ENCODE measurements at places on chromosomes 4 and X.

- DNase-seq = no peak
These were observed 253.2 kb upstream of the RASGEF1B start for GRCh38 chr4:81724925-81725329.

DNA sequence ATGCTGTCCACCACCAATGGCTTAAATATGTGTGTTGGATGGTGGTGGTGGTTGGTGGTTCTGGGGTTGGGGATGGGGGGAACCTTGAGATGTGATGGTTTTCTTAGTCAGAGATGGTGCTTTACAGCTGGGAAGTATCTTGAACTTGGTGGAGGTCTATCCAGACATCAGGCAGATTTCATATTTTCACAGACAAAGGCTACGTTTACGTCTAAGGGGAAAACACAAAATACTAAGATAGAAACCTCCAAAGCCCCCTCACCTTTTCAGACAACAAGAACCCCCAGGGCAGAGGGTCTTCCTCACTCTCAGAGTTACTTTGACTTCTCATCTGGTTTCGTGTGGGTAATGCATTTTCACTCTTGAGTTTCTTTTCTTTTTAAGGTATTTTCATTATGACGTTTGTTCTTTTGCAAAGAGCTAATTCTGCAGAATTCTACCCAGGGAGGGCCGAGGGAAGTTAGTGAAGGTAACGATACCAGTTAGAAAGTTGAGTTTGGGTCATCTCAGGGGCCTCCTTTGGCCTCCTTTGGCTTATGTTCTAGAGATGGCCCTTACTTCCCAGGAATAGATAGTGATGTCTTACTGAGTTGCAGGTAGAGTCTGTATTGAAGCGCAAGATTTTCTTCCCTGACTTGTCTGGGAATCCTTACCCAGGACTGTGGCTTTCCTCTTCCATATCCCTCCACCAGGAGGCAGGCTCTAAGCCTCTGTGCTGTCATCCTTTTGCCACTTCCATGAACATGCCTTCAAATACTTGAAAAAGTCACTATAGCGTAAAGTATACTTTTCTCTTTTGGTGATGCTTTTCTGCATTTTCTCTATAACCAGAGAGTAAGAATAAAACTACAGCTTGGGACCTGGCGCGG is 31.9 kb downstream of the RHOH start:
- DNase-seq = no peak

DNA sequence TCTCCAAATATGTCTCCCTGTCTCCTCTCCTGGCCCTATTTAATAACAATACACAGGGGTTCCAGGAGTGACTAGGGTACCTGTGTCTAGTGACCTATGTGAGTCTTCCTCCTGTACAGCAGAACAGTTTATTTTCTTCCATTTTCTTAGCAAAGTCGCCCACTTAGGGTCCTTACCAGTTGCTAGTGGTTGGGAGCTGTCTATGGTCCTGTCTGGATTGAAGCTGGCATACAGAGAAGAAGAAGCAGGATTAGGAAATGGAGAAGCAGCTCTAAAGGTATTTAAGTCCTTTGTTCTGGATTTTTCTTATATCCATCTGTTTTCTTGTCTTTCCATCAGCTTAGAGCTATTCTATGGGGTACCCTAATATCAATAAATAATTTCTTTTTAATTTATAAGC is 587.1 kb upstream of the CPEB2 start:
- DNase-seq = no peak

GRCh38 chrX:8044947-8045346 is 117.7 kb upstream of the PNPLA4 start:
- no peak for DNase-seq

DNA sequence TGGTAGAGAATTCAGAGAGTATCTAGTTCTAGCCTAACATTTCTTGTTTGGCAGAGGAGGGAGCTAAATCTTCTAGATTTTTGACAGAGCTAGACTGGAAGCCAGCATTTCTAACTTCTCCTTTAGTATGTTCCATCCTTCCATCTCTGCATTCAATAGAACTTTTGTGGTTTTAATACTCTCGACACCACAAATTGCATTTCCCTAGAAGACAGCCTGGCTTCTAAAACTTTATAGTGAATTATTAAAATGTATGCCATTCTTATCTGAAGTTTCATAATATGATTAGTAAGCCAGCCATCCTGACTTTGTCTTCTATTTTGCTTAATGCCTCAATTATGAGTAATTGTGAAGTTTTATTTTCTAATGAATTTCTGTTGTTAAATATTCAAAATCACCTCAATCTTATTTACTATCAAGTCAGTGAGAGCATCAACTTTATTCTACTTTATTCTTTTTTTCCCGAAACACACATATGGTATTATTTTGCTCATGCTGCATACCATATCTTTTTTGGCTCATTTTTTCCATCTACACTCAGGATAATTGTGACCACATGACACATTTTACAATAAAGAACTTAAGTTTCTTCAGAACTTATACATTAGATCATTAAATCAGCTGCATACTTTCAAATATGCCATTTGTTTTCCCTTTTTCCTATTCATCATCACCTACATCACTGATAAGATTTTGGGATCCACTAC is 30.2 kb downstream of the EDNRA start:
- no peak for DNase-seq

GRCh38 chrX:45862801-45863200 is 662.1 kb upstream of the DIPK2B start:
- DNase-seq = no peak

- no peak for DNase-seq
These were observed 562.2 kb downstream of the ZIC3 start for GRCh38 chrX:138128027-138128671.

DNA sequence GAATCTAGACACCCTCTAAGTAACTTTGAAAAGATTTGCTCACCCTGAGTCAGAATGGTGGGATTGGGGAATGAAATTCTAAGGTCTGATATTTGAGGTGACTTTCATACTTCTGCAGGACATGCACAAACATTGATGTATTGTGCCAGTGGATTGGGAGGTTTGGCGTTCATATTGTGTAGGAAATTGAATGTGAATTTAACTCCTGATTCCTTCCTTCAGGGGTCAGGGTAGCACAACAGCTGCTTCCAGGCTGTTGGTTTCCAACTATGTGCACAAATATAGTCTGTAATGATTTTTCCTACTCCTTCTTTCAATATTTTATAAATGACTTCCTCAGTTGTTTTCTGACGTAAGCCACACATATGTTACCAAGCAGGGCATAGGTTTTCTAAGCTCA is 3.1 kb downstream of the IL1RAPL1 start:
- DNase-seq = no peak

DNA sequence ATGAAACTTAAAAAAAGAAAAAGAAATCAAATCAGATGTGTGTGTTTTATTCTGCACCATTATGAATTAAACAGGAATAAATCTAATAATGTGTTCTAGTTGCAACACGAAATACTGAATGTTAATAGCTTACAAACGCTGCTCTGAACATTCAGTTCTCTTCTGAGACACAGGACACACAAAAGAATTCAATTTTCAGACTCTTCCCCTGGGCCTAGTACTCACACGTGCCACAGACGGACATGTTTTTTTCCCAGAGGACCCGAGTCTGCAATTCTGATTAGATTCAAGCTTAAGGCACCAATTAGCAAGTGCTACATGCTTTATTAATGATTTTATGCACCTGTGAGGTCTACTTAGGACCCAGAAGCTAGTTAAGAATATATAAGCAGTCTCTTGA is 20.5 kb downstream of the C4orf54 start:
- no peak for DNase-seq

DNA sequence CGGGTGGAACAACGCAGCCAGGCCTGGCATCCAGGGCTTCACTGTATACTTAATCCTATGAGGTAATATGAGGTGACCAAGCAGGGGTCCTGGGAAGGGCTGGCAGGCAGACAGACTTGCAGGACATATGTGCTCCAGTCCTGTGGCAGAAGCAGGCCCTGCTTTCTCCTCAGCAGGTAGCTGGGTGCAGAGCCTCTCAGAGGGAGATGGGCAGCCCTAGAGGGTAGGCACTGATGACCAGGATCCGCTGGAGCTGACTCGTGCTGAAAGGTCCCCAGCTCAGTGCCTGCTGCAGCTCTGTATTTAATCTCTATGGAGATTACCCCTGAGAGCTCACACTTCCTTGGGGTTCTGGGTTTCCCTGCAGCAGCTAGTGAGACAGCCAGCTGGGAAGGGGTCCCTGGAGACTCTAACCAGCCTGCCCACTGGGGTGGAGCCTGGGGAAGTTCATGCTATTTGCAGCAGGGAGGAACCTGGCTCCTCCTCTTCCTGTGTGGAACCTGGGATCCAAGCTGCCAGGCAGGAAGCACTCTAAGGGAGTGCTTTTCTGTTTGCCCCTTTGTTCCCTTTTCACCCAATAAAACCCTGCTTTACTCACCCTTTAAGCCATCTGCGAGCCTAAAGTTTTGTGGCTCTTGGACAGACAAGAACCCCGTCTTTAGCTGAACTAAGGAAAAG is 339.2 kb downstream of the DCAF12L2 start:
- DNase-seq = no peak

DNA sequence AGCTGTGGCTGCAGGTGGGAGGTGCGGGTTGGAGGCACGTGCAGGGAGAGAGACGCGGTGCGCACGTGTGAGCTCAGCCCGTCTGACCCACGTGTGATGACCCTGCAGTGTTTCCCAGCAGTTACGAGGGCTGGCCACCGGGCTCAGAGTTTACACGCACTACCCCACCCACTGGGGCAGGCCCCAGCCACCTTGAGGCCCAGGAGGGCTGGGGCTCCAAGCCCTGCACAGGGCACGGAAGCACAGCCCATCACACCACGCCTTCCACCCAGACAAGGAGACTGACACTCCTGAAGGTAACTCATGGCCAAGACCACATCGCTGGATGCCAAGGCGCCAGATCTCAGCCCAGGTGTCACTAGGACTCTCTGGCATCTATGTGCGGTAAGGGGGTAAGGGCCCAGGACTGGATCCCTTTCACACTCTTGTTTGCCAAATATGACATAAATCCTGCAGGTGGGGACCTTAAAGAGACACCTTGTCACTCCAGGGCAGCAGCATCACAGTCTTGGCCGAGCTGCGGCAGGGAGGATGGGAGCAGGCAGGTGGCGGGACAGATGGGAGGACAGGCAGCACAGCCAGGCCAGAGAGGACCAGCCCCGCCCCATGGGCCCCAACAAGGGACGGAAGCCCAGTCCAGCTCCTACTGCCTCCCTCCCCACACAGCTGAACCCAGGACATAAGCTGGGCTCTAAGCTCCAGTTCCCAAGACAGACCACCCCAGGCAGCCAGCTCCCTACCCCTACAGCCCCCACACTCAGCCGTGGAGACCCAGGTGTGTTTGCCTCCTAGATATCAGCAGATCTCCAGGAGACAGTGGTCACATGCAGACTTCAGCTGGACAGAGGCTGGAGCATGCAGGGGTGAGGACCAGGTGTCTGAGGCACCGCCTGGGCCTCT is 56.8 kb downstream of the ZFYVE28 start:
- no peak for DNase-seq

GRCh38 chr4:166777760-166778159 is 456.5 kb downstream of the SPOCK3 start:
- no peak for DNase-seq

DNA sequence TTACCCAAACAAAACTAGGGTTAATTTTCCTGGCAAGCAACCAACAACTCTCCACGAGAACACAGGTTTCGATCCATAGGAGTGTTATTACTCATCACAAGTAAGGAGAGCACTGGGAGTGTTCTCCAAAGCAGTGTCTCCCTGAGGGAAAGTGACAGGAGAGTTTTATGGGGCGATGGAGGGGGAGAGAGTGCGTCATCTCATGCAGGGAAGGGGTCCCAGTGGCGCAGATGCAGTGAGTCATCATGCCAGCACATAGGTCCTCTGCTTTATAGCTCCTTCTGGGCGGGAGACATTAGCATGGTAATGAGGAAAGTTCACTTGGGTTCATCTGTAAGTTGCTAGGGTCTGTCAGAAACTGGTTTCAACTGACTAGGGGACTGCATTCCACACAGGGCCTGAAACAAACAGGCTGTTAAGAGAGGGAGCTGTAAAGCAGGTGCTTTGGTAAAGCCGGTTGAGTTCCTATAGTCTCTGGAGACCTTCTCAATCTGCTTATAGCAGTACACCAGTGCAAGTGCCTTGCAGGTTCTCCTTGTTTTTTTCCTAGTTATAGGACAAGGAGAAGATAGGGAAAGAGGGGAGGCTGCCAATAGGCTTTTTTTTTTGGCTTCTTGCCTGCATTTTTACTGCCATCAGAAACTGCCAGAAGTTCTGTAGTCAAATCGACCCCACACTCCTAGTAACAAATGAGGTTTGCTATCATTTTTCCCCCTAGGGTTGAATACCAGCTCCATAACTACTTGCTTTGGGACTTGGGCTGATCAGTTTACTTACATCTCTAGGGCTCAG is 12.8 kb upstream of the BOD1L1 start:
- peak; percentile 83 for DNase-seq

GRCh38 chrX:45434231-45434630 is 233.6 kb upstream of the DIPK2B start:
- DNase-seq = peak; percentile 95

- DNase-seq = no peak
These were observed 1.3 kb downstream of the NAF1 start for GRCh38 chr4:163165217-163166017.

DNA sequence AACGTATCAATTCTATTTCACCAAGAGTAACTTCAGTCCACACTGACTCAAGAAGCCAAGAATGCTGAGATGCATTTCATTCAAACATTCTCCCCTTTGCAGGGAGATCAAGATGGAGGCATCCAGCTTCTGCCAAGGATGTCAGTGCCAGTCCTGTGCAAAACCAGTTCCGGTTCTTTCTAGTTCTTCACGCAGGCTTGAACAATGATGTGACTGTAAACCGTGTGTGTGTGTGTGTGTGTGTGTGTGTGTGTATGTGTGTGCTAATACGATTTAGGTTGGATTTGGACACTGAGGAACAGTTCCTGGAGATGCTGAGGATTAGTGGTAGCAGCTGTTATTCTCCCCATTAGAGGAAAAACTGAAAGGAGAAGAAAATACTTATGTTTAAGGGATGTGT is at the start of gene REELD1:
Gene REELD1, plus strand, starts transcription at position 301 of the 400 bp plus-strand sequence. CDS start 2,415 bp downstream, outside the sequence.
- DNase-seq = no peak

- no peak for DNase-seq
These were observed 22.8 kb downstream of the IL1RAPL1 start for GRCh38 chrX:28609917-28610613.

DNA sequence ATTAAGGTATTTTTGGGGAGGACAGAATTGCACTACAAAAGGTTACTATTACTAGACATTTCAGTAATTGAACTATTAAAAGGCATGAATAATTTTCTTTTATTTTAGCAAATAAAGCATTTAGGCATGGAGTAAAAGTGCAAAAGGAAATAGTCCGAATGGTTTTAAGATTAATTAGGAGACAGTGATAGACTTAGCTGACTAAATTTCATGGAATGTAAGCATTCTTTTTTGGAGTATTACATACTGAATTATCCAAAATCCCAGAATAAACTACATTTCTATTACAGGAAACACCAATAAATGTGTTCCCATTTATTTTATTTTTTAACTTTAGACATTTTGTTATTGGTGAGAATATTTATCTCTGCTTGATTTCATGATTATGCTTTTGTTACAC is 30.7 kb upstream of the MAP9 start:
- DNase-seq = no peak
